ENCODE measurements at places on chromosomes 6 and 20.

- no peak for DNase-seq
Measured at GRCh38 chr20:57546956-57547649, 13.8 kb upstream of the PCK1 start.

- DNase-seq, result no peak
Measured at GRCh38 chr20:17825960-17826843, 126.4 kb downstream of the BANF2 start.

GRCh38 chr6:113291751-113292445, 565.2 kb upstream of the MARCKS start:
- DNase-seq, result no peak

DNA sequence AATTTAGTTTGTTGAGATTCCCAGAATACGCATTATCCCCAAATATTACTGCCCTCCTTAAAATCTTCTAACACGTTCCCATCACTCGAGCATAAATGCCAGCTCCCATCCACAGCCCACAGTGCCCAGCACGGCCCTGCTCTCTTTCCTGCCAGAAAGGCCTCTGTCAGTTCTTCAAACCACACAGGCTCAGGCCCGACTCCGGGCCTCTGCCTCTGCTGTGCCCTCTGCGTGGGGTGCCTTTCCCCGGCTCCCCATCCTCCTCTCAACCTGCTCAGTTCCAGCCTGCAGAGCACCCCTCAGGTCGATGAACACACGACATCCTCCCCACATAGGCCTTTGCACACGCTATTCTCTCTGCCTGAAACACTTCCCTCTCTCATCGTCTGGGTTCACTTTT, 12.8 kb downstream of the ULBP3 start:
- no peak for DNase-seq

DNA sequence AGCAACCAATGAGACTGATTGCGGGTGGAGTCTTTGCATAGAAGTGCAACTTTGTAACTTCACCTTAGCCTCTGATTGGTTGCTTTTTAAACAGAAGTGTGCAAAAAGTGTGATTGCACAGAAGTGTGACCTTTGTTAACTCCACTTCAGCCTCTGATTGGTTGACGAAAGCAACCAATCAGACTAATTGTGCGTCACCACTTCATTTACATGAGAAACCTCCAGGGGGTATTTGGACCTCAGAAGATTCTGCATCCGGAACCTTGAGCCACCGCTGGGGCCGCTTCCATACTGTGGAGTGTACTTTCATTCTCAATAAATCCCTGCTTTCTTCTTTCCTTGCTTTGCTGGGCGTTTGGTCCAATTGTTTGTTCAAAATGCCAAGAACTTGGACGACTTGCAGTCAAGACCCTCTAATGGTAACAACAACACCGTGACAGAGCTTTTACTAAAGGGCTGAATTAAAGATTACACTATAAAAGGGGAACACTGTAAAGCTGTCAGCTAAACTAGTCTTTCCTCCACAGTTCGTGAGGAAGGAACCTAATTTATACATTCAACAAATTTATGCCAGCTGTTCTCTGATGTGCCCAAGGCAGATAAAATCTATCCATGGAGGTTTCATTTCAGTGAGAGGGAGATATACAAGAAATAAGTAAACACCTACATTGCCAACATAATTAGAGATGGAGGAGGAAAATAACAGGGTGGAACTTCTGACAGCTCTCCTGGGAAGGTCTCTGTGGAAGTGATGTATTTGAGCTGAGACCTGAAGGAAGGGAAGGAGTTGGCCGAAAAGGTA, 1.4 kb upstream of the HECA start:
- no peak for DNase-seq

DNA sequence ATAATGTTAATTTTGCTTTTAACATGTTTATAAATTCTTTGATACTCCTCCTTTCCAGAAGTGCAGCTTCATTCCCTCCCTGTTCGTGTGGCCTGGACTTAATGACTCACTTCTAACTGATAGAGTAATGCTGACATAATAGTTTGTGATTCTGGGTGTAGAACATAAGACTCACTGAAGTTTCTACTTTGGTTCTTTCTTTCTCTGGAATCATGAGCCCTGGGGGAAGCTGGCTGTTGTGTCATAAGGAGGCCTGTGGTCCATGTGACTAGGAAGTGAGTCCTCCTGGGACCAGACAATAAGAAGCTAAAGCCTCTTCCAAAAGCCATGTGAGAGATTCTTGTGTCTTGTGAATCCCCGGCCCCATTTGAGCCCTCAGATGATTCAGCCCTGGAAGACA, 30.5 kb upstream of the HLA-G start:
- no peak for DNase-seq

- DNase-seq, result no peak
Measured at GRCh38 chr6:160132776-160133338, 11.2 kb downstream of the SLC22A1 start.

DNA sequence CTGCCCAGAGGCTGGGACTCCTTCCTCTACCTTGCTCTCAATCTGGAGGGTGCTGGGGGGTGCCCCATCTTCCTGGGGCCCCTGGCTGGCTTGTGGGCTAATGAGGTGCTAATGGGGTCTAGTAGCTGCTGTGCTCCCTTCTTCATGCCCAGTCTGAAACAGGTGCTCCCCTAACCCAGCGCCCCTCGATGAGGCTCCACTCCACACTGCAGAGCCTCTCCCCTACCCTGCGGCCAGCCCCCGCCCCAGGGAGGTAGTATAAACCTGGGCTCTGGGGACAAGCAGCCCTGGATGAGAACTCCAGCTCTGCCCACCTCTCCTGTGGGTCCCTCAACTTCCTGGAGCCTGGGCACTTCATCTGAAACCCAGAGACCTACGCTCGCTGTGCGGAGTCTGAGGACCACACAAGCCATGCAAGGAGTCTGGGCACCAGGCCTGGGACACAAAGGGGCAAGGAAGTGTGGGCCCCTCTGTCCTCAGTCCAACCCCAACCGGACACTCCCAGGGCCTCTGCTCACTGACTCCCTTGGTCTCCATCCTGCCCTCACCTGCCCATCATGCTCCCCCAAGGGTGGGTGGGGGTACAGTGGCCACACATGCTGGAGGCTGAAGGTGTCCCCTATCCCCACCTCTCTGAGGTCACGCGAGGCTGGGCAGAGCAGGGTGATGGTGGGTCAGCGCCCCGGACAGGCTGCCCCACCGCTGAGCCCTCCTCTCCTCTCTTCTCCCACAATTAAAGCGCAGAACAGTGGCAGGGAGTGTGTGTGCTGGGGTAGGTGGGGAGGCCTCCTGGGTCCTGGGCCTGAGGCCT, 6.1 kb downstream of the RPL10A start:
- no peak for DNase-seq

- no peak for DNase-seq
Measured at GRCh38 chr20:46771195-46771588, 61.7 kb downstream of the SLC2A10 start.
